ENCODE measurements at places on chromosomes 5 and 9.
A peak's percentile ranks its signal among the peaks of the same experiment; 100 is the strongest.

DNA sequence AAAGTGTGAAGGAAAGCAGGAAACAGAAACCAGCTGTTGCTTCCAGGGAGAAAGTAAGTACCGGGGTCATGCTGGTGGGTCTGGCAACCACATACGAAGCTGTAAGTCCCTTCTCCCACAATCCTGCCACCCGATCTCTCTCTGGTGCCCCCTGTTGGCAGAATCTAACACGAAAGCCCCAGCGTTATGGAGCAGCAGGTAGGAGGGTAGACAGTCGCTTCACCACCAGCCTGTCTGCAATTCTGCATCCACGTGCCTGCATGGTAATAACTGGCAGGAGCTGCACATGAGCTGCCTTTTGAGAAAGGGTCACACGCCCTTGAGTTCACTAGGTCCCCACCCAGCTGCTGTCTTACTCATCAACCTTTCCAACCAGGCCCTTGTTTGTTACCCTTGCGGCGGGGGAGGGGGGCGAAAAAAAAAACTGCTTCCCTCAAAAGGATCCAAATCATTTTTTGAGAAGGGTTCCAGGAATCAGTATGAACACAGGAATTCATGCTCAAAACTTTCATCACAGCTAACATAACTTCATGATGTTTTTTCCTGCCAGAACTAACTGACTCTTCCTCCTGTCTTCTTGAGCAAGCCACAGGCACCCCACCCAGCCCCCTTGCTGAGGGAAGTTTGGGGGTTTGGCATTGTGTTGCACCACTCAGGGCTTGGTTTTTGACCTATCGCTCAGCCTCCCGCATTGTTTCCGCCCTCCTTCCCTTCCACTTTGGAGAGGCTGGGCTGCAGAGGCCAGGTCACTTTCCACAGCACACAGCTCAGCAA lies 19.6 kb upstream of the TMEM252 start:
- DNase-seq, result peak; percentile 69

GRCh38 chr9:132945186-132946130 lies 1.0 kb upstream of the TSC1 start:
- DNase-seq, result no peak

GRCh38 chr5:97192580-97193354 lies 9.7 kb upstream of the RIOK2 start:
- DNase-seq, result peak; percentile 1

GRCh38 chr5:180598797-180599589 lies 7.7 kb upstream of the SCGB3A1 start:
- no peak for DNase-seq

- no peak for DNase-seq
Measured at GRCh38 chr5:59061377-59061776, 478.5 kb downstream of the RAB3C start.

DNA sequence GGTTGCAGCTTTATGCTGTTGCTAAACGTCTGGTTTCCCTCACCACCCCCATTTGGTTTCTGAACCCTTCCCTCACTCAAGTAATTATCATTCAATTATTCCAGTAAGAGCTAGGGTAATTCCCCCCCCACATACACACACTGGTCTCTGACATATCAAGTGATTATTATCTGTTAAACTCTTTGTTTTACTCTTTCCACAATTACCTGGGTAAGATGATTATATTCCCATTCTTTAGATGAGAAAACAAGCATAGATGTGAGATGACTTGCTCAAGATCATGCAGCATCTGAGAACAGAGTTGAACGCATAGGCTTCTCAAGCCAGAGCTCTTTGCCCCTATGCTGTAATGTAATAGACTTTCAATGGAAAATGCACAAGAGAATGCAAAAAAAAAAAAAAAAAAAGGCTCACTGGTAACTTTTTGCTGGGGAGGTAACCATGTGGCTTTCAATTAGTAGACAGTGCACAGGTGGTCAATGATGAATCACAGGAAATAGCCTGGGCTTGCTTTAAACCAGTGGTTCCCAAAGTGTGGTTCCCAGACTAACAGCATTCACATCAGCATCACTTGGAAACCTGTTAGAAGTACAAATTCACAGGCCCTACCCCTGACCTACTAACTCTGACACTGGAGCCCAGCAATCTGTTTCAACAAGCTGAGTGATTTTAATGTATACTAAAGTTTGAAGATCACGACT lies 87.6 kb downstream of the PIK3R1 start:
- no peak for DNase-seq

GRCh38 chr9:133572821-133573361 lies 36.3 kb downstream of the FAM163B start:
- no peak for DNase-seq
